ENCODE measurements at places on chromosomes 4 and X.

GRCh38 chr4:157988641-157989040 lies 184.2 kb downstream of the GASK1B start:
- H3K36me3 ChIP-seq: no peaks in the 10 kb centered on the region
- DNase-seq: no peak
- no peak overlapping the region for H3K27ac ChIP-seq
- no peaks in the 10 kb centered on the region for H3K27me3 ChIP-seq

DNA sequence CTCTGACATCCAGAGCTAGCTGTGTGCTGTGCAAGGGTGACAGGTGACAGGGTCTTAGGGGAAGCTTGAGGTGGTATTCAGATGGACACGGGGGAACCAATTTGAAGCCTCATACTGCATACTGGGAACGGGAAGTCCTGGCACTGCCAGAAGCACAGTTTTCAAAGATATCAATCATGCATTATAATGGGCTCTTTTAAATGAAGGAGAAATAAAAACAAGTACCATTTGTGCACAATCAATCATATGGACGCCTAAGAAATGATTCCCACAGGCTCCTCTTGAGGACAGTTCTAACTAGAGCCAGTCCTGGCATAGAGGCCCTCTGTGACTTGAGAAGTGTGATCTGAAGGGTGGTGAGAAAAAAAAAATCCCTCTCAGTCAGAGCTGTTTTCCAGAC lies 50.9 kb downstream of the TSC22D3 start:
- no peaks in the 10 kb centered on the region for H3K36me3 ChIP-seq
- H3K27ac ChIP-seq: peak overlapping the region; percentile 31
- H3K4me3 ChIP-seq: no peak overlapping the region
- no peaks in the 10 kb centered on the region for H3K27me3 ChIP-seq
- H3K4me1 ChIP-seq: peaks cover 70% of the 10 kb centered on the region

DNA sequence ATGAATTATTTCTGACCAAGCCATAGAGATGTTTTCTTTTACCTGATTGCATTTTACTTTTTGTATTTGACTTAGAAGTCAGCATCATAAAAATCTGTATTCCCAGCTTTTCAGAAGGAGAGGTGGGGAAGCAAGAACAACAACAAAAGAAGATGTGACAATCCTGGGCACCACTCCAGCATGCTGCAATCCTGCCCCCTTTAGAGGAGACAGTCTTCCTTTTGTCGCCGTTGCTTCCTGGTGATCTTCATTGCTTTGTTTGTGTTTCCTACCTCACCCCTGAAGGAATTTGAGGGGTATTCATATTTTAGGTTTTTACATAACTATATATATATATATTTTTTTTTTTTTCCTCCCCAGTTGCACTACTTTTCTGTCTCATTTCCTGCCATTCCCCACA lies 3.7 kb downstream of the QRFPR start:
- peaks cover 40% of the 10 kb centered on the region for H3K27me3 ChIP-seq
- no peaks in the 10 kb centered on the region for H3K4me1 ChIP-seq
- H3K27ac ChIP-seq: no peak overlapping the region
- H3K4me3 ChIP-seq: no peak overlapping the region
- peak; percentile 13 for DNase-seq

GRCh38 chrX:10901290-10901633 lies 209.9 kb upstream of the HCCS start:
- no peaks in the 10 kb centered on the region for H3K4me1 ChIP-seq
- H3K36me3 ChIP-seq: no peaks in the 10 kb centered on the region
- no peak overlapping the region for H3K27ac ChIP-seq
- no peak overlapping the region for H3K4me3 ChIP-seq

GRCh38 chr4:21769404-21770147 lies 179.0 kb downstream of the KCNIP4 start:
- no peak for DNase-seq
- H3K4me1 ChIP-seq: peaks cover 22% of the 10 kb centered on the region
- no peak overlapping the region for H3K27ac ChIP-seq
- H3K4me3 ChIP-seq: no peak overlapping the region

- no peak overlapping the region for H3K4me3 ChIP-seq
- H3K27me3 ChIP-seq: peaks cover 28% of the 10 kb centered on the region
- DNase-seq: no peak
- H3K4me1 ChIP-seq: no peaks in the 10 kb centered on the region
- H3K27ac ChIP-seq: no peak overlapping the region
These were observed 6.0 kb downstream of the SEL1L3 start for GRCh38 chr4:25856756-25857155.

DNA sequence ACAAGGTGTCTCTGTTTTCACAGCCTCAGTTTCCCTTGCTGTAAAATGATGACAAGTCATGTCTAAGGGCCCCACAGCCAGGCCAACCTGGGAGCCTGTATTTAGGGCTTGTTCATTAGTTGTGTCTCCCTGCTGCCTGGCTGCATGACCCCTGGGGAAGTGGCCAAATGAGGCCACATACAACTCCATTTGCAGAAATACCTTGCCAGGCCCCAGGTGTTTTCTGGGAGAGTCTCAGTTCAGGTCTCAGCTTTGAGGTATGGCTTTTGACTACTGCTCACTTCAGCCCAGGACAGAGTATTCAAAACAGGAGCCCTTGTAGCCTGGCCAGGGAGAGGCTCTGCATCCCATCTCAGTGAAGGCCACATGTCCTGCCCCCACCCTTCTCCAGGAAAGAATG lies 202.5 kb upstream of the MAMLD1 start:
- no peak overlapping the region for H3K27ac ChIP-seq
- H3K27me3 ChIP-seq: no peaks in the 10 kb centered on the region
- no peaks in the 10 kb centered on the region for H3K36me3 ChIP-seq
- DNase-seq: no peak
- H3K4me3 ChIP-seq: no peak overlapping the region
- no peaks in the 10 kb centered on the region for H3K4me1 ChIP-seq

DNA sequence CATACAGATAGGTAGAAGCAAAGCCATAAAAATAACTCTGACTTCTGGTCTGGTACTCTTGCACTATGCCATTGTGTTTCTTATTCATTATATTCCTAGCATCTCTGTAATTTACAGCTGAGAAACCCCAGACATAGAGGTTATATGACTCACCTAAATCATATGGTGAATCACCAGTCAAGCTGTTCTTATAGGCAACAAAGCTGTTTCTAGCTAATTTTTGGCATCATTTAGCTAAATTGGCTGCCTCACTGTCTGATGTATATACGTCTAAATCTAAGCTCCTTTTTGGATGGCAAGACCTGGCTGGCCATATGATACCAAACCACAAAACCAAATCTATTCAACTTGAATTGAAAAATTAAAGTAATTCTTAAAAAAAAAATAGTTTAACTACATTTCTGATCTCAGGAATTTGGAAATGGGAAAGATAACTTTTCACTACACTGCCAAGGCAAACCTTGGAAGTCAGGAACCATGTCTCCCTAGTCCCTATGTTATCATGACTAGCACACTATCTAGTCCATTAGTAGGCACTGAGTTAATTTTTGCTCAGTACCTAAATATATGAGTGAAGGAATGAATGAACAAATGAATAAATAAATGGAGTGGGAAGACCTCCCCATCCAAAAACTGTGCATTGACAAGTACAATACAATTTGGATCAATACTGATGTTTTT lies 41.3 kb upstream of the STAG2 start:
- no peak for DNase-seq
- H3K4me3 ChIP-seq: no peak overlapping the region
- H3K36me3 ChIP-seq: no peaks in the 10 kb centered on the region
- no peaks in the 10 kb centered on the region for H3K4me1 ChIP-seq

GRCh38 chr4:94256828-94257227 lies 49.2 kb downstream of the SMARCAD1 start:
- H3K4me3 ChIP-seq: no peak overlapping the region
- H3K27ac ChIP-seq: no peak overlapping the region
- H3K27me3 ChIP-seq: no peaks in the 10 kb centered on the region
- DNase-seq: no peak
- peaks cover 21% of the 10 kb centered on the region for H3K36me3 ChIP-seq

- no peak for DNase-seq
- no peaks in the 10 kb centered on the region for H3K36me3 ChIP-seq
- H3K4me3 ChIP-seq: no peak overlapping the region
These were observed 58.8 kb upstream of the IGFBP7 start for GRCh38 chr4:57168982-57169381.

DNA sequence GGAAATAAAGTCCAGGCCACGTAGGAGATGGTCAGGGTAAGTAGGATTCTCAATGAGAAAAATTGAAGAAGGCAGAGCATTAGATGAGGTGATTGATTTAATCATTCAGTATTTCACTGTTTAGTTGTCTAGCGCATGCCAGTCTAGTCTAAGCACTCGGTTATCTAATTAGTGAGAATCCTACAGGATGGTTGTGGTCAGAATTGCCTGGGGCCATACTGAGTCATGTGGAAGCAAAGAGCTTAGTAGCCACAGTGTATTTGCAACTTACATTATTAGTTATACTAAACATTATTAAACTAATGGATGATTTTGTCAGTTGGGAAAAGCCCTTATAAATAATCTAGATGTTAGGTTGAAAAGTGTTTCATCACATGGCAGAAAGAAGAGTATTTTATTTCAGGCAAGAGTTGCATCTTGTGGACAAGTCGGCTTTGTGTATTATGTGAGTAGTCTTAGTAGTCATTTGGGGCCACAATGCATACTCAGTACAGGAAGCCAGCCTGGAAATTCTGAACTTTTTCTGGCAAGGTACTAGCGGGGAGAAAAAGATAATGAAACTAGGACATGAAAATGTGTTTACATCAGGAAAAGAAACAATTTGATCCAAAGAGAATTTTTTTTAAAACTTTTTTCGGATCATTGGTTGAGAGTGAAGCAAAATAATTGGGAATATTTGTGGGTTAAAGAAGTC lies 31.9 kb downstream of the CPEB2 start:
- peak; percentile 50 for DNase-seq
- H3K4me1 ChIP-seq: peaks cover 13% of the 10 kb centered on the region
- no peaks in the 10 kb centered on the region for H3K27me3 ChIP-seq
- peak overlapping the region; percentile 67 for H3K27ac ChIP-seq
- peaks cover 14% of the 10 kb centered on the region for H3K36me3 ChIP-seq
- no peak overlapping the region for H3K4me3 ChIP-seq

DNA sequence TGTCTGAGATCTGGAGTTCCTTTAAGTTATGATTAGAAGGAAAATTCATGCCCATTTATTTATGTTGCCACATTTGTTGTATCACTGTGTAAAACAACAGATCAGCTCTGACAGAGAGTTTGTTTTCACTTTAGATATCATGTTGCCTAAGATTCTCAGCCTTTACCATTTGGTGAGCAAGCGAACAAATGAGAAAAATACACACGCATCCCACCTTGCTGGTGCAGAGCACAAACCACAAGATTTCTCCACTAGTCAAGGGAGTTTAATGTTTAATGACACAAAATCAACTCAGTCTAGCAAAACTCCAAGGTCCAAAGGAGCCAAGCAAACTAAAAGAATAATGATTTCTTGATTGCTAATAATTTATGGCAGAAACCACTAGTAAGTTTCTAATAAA lies 27.7 kb downstream of the FGF5 start:
- no peaks in the 10 kb centered on the region for H3K4me1 ChIP-seq
- H3K4me3 ChIP-seq: no peak overlapping the region
- no peak for DNase-seq
- H3K27ac ChIP-seq: no peak overlapping the region
- H3K36me3 ChIP-seq: no peaks in the 10 kb centered on the region

- no peaks in the 10 kb centered on the region for H3K36me3 ChIP-seq
- H3K4me1 ChIP-seq: peaks cover 6% of the 10 kb centered on the region
- H3K27me3 ChIP-seq: no peaks in the 10 kb centered on the region
These were observed 129.3 kb upstream of the FAM9B start for GRCh38 chrX:9163214-9163709.

DNA sequence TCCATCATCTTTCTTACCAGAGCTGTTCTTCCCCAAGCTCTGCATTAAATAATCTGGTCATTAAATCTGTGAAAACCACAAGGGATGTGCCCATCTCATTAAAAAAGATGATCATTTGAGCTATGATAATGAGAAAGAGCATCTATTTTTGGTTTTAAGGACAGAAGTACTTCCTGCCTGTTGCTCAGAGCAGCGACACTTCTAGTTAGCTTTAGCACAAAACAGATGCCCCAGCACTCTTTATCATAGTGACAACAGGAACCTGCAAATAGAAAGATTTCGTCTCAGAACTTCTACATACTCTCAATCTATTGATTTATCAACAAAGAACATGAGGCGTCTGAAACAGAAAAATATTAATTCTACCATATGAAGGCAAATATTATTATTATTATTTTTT lies 140.1 kb downstream of the APBB2 start:
- H3K36me3 ChIP-seq: no peaks in the 10 kb centered on the region
- H3K27ac ChIP-seq: no peak overlapping the region
- no peaks in the 10 kb centered on the region for H3K27me3 ChIP-seq
- no peak overlapping the region for H3K4me3 ChIP-seq
- no peaks in the 10 kb centered on the region for H3K4me1 ChIP-seq
- no peak for DNase-seq

GRCh38 chrX:44747317-44747716 lies 96.5 kb upstream of the DUSP21 start:
- H3K36me3 ChIP-seq: no peaks in the 10 kb centered on the region
- H3K27me3 ChIP-seq: no peaks in the 10 kb centered on the region
- no peak overlapping the region for H3K27ac ChIP-seq

GRCh38 chr4:174358410-174358809 lies 74.7 kb downstream of the CEP44 start:
- H3K4me1 ChIP-seq: no peaks in the 10 kb centered on the region
- no peak overlapping the region for H3K4me3 ChIP-seq
- H3K27me3 ChIP-seq: no peaks in the 10 kb centered on the region
- H3K36me3 ChIP-seq: no peaks in the 10 kb centered on the region
- no peak for DNase-seq
- H3K27ac ChIP-seq: no peak overlapping the region

DNA sequence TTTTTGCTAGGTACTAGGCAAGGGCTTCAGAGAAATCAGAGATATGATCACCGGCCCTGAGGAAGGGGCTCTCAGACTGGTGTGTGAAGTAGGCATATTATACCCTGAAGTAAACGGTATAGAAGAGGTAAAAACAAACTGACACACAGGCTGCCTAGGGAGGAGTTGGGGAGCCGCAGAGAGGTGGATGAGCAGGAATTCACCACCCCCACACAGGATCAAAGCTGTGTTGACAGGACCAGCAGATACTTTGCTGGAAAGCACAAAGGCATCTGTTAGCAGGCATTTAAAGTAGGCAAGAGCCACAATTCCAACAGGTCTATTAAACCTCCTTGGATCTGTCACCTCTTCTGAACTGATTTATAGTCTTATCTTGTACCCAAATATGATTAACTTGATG lies 71.8 kb upstream of the GPR34 start:
- no peak for DNase-seq
- H3K27ac ChIP-seq: no peak overlapping the region
- H3K36me3 ChIP-seq: no peaks in the 10 kb centered on the region

GRCh38 chr4:82782626-82783345 lies 15.8 kb downstream of the SCD5 start:
- no peak for DNase-seq
- no peak overlapping the region for H3K4me3 ChIP-seq
- peaks cover 8% of the 10 kb centered on the region for H3K4me1 ChIP-seq
- H3K27me3 ChIP-seq: peaks cover 4% of the 10 kb centered on the region
- no peak overlapping the region for H3K27ac ChIP-seq

- peaks cover 14% of the 10 kb centered on the region for H3K4me1 ChIP-seq
- no peaks in the 10 kb centered on the region for H3K27me3 ChIP-seq
- H3K4me3 ChIP-seq: no peak overlapping the region
- no peak for DNase-seq
These were observed 101.2 kb upstream of the MYOZ2 start for GRCh38 chr4:119034276-119035008.

Data from cardiac muscle cell (in vitro differentiated cells and primary cell).